T-helper 22 cell (primary cell): ENCODE measurements at places on chromosomes 12 and 14.

GRCh38 chr14:59363531-59364226 lies 101.5 kb downstream of the GPR135 start:
- DNase-seq, result no peak

DNA sequence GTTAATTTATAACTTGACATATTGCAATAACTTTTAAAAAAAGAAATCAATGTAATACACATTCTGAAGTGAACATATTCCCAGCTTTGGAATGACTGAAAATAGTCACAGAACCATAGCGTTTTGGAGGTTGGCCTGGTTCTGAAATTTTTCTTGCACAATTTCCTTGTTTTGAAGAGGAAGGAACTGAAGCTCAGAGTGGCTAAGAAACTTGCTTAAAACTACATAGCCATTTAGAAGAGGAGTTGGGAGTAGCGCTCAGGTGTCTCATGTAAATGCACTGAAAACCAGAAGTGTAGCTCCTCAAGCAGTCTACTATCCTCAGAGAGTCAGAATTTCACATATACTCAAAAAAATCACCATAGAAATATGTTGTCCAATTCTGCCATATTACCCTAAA lies 41.2 kb downstream of the SLC38A1 start:
- DNase-seq, result no peak

- DNase-seq, result no peak
Observed at GRCh38 chr12:109606320-109607028, 32.9 kb downstream of the MVK start.

DNA sequence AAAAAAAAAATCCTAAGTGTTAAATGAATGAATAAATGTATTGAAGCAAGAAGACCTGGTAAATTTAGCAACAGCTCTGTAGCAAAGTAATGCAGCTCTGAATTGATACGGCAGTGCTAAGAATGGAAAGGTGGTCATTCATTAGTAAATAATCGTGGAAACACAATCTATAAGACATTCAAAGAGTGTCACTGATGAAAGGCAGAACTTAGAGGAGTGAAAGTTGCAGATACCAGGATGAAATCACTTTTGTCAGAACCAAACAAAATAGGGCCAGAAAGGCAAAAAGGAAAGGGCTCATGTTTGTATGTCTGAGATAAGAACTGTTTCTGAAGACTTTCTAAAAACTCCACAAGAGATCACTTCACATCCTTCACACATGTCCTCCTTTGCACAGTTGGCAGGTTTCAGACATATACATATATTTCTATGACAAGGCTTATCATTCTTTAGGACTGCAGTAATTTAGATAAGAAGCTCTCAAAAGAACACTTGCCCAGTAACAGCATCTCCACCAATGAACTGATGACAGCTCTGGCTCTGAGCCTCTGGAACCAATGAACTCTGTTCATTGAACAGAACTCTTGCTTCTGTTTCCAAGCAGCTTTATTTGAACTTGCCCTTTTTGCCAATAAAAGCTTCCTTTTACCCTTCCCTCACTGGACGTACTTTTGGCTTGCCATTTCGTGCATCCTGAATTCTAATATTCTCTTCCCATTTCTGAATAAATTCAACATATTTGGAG lies 4.2 kb upstream of the LRR1 start:
- no peak for DNase-seq

GRCh38 chr12:119229837-119230236 lies 51.1 kb downstream of the HSPB8 start:
- DNase-seq, result no peak

DNA sequence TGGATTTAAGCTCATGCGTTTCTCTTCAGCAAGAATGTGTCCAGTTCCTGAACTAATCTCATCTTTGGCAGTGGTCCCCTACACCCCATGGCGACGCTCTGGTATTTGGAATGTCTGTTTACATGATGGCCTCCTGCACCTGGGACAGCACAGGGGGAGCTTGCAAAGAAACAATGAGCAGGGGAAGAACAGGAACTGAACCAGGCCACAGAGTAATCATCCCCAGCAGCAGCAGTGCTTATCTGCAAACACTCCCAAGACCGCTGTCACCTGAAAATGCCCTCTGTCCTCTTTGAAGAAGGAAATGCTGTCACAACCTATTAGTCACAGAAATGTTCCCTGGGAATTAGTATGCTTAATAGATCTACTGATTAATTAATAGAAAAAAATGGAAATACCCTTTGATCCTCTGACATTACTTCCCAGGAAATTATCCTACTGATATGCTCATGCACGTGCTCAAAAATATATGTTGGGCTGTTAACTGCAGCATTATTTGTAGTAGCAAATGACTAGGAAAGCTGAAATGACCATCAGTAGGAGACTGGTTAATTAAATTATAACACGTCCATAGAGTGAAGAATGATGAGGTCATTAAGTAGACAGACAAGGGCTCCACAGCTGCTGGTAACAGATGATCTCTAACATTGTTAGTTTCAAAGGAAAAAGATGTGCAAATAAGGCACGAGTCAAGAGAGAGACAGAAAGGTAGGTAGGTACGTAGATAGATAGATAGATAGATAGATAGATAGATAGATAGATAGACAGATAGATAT lies 279.3 kb upstream of the FLRT2 start:
- DNase-seq, result no peak
